Hematopoietic multipotent progenitor cell (in vitro differentiated cells): ENCODE measurements at places on chromosomes 2 and 18. TPM values are rescaled to one million over a fixed set of nuclear protein-coding genes. Genes with fewer than 3 reads are reported as not detected.
A peak's percentile ranks its signal among the peaks of the same experiment; 100 is the strongest.

- DNase-seq = no peak
Observed at GRCh38 chr2:42932271-42933151, 140.1 kb upstream of the HAAO start.

GRCh38 chr2:231737761-231738160 is 29.4 kb downstream of the PTMA start:
- DNase-seq = no peak

DNA sequence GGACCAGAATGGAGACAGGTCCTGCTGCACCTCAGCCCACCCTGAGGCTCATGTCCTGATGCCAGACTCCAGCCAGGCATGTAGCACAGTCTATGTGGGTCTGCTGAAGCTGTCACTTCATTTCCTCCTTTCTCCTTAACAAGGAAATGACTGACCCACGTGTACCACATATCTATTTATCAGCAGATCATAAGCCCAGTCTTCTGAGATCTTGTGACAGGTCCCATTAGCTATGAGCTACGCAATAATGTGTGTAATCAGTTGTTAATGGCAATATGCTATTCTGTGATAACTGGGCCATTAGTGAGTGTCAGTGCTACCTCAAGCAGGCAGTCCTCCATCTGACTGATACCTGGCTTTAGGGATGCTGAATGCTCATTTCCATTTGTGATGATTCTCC is 615.3 kb downstream of the BCL11A start:
- peak; percentile 10 for DNase-seq

DNA sequence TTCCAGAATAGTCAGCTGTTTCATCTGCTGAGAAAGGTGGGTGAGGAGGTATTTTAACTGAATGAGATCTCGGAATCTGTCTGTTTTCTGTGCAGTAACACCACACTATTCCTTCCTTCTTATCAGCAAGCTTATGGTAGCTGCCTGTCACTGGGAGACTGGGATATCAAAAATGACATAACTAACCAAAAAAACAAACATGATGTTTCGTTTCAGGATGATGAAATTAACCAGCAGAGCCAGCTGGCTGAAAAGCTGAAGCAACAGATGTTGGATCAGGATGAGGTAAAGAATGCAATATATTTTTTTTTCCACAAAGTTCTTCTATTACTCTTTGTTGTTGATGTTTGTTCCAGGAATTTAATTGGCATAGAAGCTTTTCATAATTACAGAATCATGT is 59.8 kb upstream of the LYPD6B start:
- DNase-seq = no peak

- DNase-seq = no peak
Observed at GRCh38 chr2:23478087-23478932, 93.3 kb downstream of the KLHL29 start.

DNA sequence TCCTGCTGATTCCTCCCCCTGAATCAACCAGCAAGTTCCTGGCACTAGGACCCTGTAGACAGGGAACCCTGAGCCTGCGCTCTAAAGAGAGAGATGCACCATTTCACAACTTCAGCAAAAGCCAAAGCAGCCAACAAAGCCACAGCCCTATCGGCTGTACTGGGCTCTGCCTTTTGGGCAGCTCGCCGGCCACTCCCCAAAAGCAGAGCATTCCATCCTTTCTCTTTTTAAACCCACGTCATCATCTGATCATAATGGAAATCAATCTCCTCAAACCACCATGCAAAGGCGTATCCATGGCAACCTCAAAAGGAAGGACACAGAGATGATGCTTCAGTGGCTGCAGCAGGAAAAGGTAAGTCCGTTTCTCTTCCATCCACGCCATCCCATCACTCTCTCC is 5.3 kb upstream of the DCTN1 start:
- no peak for DNase-seq

Gene SH3RF3
- 0.54 TPM for total RNA-seq

Gene PDK1
- total RNA-seq = 9.2 TPM

Gene PCARE
- under 0.01 TPM for total RNA-seq
